ENCODE measurements at places on chromosomes 5 and 9. TPM values are rescaled to one million over a fixed set of nuclear protein-coding genes. Genes with fewer than 3 reads are reported as not detected.

PRR16 gene
- 0.39 TPM for total RNA-seq

TPM2 gene
- total RNA-seq, result 53.1 TPM

SPIN1 gene
- 40.5 TPM for total RNA-seq

TPD52L3 gene
- total RNA-seq, result not detected

LCN10 gene
- not detected for total RNA-seq

FBXL17 gene
- total RNA-seq, result 6.2 TPM

SMAD5 gene
- total RNA-seq, result 38.5 TPM

MCTP1 gene
- total RNA-seq, result 6.8 TPM

SELENOP gene
- total RNA-seq, result 16.9 TPM

DEPDC1B gene
- total RNA-seq, result 31.8 TPM

SOX30 gene
- not detected for total RNA-seq

FOXD4 gene
- total RNA-seq, result 0.65 TPM

SLC45A2 gene
- total RNA-seq, result not detected

PCDHA1 gene
- not detected for total RNA-seq

Measured in hair follicular keratinocyte (primary cell).